ENCODE measurements at places on chromosomes 5 and 9.

DNA sequence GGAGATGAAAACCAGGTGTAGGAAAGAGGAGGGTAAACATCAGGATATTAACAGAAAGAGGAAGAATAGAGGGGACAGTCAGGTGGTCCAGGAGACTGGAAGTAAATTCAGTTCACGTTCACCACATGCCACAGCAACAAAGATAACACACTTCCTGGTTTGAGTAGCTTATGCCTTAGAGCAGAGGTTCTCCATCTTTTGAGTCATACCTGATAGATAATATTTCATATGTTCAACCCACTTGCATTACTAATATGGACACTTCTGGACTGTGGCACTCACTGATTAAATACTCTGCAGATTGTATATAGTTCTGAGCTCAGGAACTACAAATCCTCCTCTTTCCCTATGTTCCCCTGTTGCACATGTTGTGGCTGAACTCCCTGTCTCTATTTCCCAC, 179.9 kb upstream of the NR3C1 start:
- no peak for DNase-seq

DNA sequence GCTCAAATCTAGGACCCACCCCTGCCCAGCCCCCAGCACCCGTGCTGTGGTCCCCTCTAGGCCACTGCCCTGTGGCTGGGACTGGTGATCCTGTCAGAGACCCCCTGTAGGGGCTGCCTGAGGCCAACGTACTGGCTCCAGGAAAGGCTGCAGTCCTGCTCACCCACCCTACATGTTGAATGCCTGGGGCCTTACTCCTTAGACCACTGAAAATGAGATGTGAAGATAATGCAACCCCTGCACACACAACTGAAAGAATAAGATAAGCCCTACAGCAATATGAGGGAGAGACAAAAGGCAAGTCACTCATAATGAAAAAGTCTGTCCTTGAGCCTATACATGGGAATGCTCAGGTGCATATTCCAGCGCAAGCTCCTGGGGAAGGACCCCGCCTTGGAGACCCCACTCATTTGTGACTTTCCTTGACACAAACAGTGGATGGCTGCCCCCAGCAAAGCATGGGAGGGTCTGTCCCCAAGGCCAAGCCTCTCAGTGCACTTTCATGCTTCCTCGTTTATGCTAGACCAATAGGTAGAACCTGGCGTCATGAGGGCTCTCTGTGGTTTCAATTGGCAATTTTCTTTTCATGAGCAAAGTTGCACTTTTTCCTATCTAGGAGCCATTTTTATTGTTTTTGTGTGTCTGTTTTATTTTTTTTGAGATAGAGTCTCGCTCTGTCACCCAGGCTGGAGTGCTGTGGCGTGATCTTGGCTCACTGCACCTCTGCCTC, 12.5 kb upstream of the WNK2 start:
- DNase-seq, result no peak

- no peak for DNase-seq
These were observed 14.9 kb downstream of the ARHGEF28 start for GRCh38 chr5:73640861-73641320.

DNA sequence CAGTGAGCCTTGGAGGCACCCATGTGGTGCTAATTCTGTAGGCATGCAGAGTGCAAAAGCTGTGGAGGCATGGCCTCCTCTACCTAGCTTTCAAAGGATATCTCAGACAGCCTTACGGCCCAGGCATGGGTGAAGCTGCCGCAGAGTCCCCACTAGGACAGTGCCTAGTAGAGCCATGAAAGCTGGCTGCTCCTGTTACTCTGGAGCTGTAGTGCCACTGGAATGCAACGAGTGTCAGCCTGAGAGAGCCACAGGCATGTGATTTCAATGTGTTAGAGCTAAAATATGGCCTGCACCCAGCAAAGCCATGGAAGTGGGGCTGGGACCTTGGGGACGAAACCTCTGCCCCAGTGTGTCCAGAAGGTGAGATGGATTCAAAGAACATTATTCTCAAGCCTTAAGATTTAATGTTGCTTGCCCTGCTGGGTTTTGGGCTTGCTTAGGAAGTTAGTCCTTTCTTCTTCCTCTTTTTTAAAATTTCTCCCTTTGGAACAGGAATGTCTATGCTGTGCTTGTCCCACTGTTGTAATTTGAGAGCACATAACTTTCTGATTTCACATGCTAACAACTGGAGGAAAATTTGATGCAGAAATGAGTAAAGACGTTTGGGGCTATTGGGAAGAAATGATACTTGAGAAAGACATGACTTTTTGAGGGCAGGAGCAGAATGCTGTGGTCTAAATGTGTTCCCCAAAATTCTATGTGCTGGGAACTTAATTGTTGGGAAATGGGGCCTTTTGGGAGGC, 298.4 kb downstream of the PSAT1 start:
- no peak for DNase-seq

GRCh38 chr5:149039506-149039905, 23.4 kb downstream of the SH3TC2 start:
- no peak for DNase-seq

DNA sequence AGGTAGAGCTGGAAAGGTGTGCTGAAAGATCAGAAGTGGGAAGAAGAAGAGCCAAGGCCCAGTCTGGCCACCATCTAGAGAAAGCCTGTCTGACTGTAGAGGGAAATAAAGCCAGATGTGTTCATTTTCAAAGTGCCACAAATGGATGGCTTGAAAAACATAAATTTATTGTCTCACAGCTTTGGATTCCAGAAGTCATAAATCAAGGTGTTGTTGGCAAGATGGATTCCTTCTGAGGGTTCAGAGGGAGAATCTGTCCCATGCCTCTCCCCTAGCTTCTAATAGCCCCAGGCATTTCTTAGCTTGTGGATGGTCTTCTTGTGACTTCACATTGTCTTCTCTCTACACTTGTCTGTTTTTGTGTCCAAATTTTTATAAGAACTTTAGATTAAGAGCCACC, 6.2 kb upstream of the PRELID2 start:
- no peak for DNase-seq

- DNase-seq, result no peak
These were observed 447.9 kb upstream of the SGCD start for GRCh38 chr5:155878991-155879575.

DNA sequence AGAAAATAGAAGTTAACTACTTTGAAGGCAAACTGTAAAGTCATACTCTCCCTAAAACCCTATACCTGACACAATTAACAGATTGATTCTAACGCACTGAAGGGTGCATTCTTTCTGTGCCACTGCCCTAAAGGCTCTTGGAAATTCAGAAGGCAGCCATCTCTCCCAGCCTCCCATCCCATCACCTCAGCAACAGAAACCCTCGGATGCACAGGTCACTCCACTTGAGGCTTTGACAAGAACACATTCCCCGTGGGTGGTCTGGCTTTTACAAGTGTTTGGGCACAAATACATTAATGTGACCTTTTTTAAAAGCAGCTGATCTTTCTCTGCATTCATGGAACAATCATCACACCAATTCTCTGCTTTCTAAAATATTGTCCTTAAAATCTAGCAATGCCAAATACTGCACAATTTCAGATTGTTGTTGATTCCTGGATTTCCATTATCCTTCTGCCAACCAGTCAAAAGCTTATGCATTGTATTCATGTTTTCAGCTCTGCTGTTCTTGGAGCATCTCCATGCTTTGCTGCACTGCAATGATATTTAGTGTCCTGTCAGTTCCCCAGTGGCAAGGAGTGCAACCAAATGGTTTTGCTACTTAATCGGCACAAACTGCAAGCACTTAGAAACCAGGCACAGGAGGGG, 175.6 kb downstream of the TMEM161B start:
- DNase-seq, result peak; percentile 50

DNA sequence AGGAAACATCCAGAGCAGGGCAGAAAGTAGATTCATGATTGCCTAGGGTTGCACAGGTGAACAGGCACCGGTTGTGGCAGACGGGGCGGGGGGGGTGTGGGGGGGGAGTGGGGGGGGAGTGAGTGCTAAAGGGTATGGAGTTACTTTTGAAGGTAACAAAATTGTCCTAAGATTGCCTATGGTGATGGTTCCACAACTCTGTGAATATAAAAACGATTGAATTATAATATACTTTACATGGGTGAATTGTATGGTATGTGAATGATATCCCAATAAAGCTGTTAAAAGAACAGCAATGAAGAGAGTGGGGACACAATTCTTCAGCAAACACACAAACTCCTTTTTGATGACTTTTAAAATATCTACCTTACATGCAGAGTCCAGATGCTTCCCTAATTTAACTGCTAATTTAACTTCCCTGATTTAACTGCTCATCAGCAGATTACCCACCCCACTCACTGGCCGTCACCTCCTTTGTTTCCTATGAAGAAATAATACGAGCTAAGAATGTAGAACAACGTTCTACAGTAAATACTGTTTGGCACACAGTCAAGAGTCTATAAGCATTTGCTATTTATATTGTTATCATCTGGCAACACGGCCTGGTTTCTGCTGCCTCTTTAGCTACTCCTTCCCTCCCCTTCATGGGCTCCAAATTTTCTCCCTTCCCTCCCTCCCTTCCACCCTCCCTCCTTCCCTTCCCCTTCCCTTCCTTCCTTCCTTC, 83.5 kb downstream of the PTCH1 start:
- no peak for DNase-seq

- no peak for DNase-seq
These were observed 201.1 kb downstream of the ARHGEF28 start for GRCh38 chr5:73827106-73827450.

- no peak for DNase-seq
These were observed 115.8 kb downstream of the DRD1 start for GRCh38 chr5:175328176-175328575.

DNA sequence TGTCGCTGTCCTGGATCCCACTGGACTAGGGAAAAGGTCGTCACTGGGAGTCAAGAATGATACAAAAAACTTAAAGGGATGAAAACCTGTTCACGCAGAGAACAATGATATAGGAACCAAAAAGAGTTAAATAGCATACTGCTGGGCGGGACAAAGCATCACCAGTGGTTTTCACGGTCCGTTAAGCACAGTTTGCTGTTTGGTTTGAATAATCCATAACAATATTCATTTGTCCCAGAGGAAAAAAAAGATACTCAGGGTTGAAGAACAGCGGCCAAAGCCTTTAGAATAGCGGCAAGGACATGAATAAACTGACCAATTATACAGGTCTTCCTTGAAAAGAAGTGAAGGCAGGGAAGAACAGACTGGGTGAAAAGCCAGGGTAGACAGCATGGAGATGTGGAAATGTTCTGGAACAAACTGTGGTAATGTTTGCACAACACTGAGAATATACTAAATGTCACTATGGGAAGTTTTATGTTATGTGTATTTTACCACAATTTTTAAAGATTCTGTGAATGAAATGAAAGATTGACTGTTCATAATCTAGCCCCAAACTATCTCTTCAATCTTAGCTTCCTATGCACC, 60.8 kb downstream of the MTMR12 start:
- DNase-seq, result no peak

GRCh38 chr9:115275753-115276152, 157.8 kb upstream of the TNC start:
- DNase-seq, result no peak

GRCh38 chr9:137972988-137973470, 95.4 kb downstream of the CACNA1B start:
- no peak for DNase-seq

DNA sequence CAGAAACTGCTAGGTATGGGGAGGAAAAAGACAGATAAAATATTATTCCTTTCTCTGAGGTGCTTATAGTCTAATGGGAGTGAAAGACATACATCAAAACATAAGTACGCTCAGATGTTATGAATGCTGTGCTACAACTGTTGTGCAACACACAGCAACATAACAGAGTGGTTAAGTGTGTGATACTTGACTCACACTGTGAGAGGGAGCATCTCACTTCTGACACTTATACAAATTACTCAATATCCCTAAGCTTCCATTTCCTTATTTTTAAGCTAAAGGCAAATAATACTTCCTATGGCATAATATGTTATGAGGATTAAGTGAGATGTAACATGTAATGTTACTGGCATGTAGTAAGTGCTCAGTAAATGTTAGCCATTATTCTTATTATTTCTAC, 110.6 kb upstream of the FER start:
- DNase-seq, result no peak

GRCh38 chr5:126676195-126676624, 75.5 kb downstream of the PHAX start:
- peak; percentile 34 for DNase-seq

Data from hippocampal formation (tissue), 2 donors.